ENCODE measurements at places on chromosomes 2 and 18.

DNA sequence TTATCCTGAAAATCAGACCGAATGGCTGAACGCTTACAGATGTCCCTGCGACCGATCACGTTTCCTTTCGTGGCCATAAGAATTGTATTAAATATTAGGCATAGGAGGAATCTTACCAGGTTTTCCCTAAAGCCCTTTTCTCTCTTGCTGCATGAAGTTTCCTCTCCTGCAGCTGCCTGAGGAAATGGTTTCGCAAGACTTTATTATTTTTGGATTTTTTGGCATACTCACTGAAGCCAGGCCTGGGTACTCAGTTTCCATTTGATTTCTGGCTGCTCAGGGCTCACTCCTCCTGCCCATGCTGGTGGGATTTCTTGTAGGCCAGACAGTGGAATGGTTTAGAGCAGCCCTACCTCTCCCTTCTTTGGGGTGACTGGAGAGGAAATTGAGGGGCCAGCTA, 114.0 kb downstream of the KLHL29 start:
- DNase-seq: no peak

GRCh38 chr2:159185401-159186130, 100.9 kb downstream of the WDSUB1 start:
- DNase-seq: no peak

- DNase-seq: no peak
Measured at GRCh38 chr18:13270279-13270855, 51.8 kb downstream of the LDLRAD4 start.

- DNase-seq: no peak
Measured at GRCh38 chr2:200396781-200397242, 90.3 kb downstream of the SPATS2L start.

DNA sequence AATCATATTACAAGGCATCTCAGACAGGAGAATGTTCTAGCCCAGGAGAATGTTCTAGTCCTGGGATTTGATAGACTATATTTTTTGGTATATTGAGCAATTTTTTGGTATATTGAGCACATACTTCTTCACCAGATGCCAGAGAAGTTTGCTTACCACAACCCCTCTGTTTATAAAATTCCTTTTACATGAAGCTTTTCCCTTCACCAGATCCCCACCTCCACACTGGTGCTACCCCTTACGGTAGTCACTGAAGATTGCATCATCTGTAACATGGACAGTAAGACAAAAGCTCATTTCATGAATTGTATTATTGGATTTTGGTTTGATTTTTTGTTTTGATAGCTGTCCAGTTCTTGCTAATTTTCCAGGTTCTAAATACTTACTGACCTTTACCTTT, 7.2 kb upstream of the HNMT start:
- DNase-seq: no peak

GRCh38 chr2:169583518-169583917, 633 bp upstream of the PPIG start:
- DNase-seq: no peak

GRCh38 chr18:45916302-45916701, 50.8 kb downstream of the EPG5 start:
- no peak for DNase-seq

All from activated CD8-positive, alpha-beta memory T cell treated with anti-CD3 and anti-CD28 coated beads for 1 hour (primary cell).